ENCODE measurements at places on chromosomes 4 and X.

- DNase-seq = no peak
Observed at GRCh38 chrX:150767475-150768131, 74.4 kb downstream of the MTMR1 start.

DNA sequence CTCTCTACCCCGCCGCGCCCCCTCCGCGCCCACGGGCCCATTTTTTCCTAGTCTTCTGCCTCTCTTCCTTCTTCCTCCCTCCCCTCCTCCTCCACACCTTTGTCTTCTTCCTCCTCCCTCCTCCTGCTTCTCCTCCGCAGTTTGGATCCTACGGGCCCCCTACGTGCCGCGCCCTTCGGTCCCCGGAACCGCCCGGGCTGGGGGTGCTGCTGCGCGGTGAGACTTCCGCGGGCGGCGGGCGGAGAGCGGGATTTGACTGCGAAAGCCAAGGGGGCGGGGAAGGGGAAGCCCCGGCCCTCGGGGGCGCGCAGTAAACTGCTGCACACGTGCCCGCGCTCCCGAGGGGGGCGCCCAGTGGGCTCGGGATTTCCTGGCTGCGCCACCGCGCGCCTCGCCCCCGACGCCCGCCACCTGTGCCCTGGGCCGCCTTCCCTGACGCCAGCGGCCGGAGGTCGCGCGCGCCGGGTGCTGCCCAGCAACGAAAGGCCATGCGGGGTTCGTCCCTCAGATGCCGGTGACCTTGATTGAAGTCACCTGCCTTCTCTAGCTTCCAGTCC, 3.3 kb upstream of the NKX3-2 start:
- peak; percentile 78 for DNase-seq

DNA sequence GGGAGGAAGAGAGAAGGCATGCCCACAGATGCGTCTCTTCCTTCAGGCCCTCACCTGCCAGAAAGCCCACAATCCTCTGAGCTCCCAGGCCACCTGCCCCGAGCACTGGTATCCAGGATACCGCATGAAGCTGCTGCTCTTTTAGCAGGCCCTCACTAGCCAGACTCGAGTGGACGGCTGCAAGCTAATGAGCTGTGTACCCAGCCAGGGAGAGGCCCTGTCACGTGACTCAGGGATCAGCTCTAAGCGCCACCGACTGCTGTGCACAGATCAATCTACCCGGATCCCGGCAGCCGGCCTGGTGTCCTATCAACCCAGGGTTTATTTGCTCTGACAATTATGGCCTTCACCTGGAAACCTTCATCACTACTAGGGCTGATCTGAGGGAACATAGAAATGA, 39.0 kb downstream of the BCOR start:
- DNase-seq = no peak

DNA sequence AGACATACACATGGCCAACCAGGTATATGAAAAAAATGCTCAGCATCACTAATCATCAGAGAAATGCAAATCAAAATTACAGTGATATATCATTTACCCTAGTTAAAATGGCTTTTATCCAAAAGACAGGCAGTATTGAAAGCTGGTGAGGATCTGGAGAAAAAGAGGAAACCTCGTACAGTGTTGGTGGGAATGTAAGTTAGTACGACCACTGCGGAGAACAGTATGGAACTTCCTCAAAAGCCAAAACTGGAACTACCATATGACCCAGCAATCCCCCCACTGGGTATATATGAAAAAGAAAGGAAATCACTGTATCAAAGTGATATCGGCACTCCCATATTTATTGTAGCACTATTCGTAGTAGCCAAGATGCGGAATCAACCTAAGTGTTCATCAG, 23.4 kb downstream of the ABHD18 start:
- DNase-seq = no peak

DNA sequence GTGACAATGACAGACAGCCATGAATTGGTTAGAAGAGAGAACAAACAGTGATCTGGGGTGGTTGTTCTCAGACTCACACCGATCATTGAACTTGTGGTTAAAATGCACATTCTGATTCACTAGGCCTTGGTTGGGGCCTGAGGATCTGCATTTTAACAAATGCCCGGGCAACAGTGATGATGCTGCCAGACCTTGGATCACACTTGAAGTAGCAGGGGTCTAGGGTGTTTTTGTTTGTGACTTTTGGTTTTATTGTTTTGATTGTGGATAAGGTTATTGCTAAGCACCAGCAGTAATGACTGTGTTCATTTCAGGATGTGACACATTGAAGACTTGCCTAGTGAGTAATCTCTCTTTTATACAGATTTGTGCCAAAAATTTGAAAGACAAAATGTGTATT, 36.5 kb downstream of the TXLNG start:
- peak; percentile 54 for DNase-seq

DNA sequence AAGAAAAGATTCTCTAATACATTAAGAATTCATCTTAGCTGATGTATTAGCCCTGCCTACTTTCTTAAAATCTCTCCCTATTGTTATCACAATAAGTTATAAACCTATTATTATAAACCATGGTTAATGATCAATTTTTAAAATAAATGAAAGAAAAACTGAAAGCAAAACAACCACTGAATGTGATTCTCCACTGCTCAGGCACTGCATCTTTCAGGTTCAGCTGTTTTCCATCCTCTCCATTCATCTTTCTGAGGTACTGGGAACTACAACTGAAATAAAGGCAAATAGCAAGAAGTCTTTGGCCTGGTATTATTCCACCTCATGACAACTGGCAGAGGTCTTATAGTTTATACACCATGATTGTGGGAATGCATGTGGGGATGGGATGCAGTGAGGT, 798.9 kb upstream of the AADAT start:
- DNase-seq = no peak

GRCh38 chrX:27444093-27444908, 18.8 kb downstream of the PPP4R3C start:
- no peak for DNase-seq

DNA sequence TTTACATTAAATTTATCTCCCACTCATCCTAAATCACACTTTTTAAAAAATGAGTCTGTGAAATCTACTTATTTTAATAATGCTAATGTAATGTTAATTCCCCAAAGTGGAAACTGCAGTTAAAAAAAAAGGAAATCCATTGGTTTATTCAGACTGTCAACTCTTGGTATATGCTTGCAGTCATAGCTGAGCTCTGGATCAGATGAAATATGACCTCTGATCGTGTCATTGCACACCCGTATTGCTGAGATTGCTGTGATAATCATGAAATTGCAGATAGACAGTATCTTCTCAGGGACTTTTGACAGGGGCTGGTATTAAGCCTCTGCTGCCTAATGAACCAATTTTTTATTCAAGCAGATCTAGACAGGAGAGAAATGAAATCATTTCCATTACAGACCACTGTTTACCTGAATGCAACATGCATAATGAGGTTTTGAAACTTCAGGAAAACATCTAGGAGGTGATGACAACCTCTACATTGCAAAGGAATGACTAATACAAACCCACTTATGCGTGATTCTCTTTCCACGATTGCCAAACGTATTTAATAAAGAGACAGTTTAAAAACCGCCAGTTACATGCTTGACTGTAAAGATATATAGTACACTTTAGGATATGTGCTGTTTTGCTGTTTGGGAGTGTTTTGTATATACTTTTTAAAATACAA, 138.3 kb upstream of the PUDP start:
- no peak for DNase-seq

DNA sequence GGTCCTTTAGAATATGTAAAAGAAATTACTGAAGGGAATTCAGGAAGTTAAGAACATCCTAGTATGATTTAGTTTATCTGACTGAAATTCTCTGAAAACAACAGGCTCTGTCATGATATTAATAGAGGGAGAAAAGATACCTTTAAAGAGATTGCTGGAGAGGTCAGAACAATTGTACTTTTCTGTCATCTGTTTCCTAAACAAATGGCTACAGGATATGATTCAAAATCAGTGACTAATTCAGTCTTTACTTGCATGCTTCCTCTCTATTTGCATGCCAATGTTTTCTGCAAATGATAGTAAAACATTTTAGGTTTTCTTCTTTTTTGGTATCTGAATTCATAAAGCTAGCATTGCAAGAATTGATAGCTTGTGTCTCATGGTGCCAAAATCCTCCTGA, 616.7 kb upstream of the PCDH7 start:
- no peak for DNase-seq

GRCh38 chrX:40729598-40730584, 5.5 kb downstream of the MED14 start:
- no peak for DNase-seq

DNA sequence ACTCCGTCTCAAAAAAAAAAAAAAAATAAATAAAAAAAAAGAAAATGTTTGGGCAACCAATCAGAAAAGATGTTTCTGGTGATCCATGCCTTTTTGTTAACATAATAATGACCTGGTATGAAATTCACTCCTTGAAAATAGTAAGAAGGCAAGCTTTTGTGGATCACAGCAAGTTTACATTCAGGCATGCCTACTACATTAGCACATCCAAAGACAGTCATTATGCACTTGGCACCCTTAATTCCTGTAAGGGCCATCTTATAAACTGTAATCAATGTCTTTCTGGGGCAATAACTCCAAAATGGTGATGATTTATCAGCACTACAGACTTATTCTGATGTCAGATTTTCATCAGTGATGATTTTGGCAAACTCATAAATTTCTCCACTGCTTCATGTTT, 1871.6 kb upstream of the AGA start:
- no peak for DNase-seq

- DNase-seq = peak; percentile 77
Observed at GRCh38 chrX:64894454-64895038, 81.7 kb downstream of the ZC4H2 start.

GRCh38 chrX:78624962-78625909, 33.9 kb downstream of the RTL3 start:
- DNase-seq = no peak

DNA sequence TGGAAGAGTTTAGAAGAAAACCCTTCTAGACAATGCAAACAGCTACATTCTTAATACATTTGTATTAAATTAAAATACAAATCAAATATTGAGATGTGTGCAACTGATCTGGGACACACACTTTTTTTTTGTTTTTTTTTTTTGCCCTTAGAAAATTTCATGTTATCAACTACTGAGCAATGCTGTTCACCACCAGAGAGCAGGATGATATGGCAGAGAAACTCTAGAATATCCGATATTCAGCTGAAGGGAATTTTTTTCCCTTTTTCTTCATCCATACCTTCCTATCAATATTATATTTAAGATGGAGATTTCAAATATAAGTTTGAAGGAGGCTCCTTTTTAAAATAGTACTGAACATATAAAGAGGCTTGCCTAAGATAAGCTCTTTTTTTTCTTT, 1.0 kb downstream of the NDST3 start:
- no peak for DNase-seq

DNA sequence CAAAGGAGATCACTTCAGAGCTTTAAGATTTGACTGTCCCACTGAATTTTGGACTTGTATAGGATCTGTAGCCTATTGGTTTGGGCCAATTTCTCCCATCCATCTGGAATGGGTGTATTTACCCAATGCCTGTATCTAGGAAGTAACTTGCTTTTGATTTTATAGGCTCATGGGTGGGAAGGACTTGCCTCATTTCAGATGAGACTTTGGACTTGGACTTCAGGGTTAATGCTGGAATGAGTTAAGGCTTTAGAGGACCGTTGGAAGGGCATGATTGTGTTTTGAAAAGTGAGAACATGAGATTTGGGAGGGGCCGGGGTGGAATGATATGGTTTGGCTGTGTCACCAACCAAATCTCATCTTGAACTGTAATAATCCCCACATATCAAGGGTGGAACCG, 73.8 kb downstream of the ZNF518B start:
- DNase-seq = no peak

DNA sequence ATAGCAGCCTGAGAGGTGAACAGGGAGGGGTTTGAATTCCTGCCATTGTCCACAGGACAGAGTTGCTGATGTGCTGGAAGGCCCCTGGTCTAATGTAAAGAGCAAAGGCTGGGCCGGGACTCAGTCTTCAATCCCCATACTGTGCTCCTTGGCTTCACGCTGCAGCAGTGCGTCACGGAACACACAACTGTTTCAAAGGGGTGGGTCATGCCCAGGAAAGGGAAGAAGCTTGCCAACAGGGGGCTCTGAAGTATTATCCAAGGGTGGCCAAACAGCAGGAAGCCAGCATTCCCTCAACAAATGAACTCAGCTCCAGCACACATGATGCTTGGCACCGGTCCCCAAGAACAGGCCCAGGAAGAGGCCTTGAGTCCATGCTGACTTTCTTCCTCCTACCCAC, 122.5 kb downstream of the NFKB1 start:
- peak; percentile 53 for DNase-seq

DNA sequence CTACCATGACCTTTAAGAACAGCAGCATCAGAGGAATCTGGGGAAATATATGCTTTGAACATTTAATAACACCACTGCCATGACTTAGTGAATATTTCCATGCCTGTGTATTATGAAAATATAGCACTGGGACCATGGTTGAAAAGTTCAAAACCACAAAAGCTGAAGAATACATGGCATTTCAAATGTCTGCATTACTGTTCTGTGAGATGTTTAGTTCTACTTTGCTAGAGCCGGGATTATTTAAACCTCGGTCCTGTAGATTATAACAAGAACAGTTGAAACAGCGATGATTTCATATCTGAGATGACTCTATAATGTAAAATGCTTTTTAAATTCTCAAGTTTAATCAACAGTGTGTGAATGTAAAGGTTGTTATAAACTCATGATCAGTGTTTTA, 126.7 kb upstream of the AGA start:
- no peak for DNase-seq

GRCh38 chrX:49106296-49106695, 17.2 kb downstream of the GPKOW start:
- no peak for DNase-seq

DNA sequence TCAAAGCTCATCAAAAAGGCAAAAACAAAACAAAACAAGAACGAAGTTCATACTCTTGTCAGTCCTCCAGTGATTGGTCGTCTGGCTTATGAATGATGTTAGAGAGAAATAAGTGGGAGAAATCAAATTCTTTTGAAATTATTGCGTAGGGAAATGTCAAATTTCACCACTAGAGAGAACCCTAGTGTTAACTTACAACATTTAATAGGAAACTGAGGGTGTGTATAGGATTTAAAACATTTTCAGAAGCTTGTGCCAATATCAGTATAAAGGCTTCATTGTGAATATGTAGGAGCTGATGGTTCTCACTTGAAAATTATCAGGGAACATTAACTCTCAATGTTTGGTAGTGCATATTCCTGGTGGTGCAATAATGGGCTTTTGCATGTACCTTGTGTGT, 17.4 kb downstream of the ADH6 start:
- DNase-seq = no peak

GRCh38 chr4:14375816-14376215, 626.5 kb upstream of the CPEB2 start:
- DNase-seq = no peak

GRCh38 chrX:102345916-102346315, 93.9 kb downstream of the NXF2B start:
- DNase-seq = peak; percentile 85

DNA sequence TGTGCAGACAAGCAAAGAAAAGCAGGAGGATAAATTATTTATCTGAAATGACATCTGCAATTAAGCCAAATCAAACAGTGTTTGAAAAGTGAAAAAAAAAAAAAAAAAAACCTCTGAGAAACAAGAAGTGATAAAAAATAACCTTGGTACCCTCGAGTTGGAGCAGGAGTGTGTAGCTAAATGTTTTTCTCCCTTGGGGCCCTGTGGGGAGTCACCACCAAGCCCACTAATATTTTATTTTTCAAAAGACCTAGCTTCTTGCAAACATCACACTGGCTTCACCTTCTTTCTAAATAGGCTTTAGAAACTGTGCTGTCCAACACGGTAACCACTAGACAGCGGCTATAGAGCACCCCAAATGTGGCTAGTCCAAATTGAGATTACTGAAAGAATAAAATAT, 47.7 kb downstream of the SNX25 start:
- DNase-seq = no peak

- no peak for DNase-seq
Observed at GRCh38 chr4:140621161-140621560, 52.4 kb upstream of the UCP1 start.
